ENCODE measurements at places on chromosomes 12 and 14.
A peak's percentile ranks its signal among the peaks of the same experiment; 100 is the strongest.

DNA sequence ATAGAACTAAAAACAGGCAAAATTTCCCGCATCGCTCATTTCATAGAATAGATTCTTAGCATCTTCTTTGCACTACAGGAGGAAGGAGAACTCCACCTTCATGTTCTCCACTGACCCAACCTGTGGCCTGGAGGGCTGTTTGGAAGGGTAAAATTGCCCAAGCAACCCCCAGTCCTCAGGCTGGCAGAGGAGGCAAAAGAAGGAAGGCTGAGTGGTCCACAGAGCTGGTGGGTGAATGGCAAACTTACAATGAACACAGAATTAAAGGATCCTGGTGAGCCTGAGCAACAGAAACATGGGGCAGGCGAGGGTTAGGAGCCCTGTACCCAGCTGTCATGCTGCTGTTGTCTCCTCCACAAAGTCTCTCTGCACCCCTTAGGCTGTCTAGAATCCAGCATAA lies 25.1 kb downstream of the SENP1 start:
- H3K27ac ChIP-seq = no peak overlapping the region
- no peaks in the 10 kb centered on the region for H3K36me3 ChIP-seq
- DNase-seq = no peak
- H3K4me3 ChIP-seq = no peak overlapping the region

DNA sequence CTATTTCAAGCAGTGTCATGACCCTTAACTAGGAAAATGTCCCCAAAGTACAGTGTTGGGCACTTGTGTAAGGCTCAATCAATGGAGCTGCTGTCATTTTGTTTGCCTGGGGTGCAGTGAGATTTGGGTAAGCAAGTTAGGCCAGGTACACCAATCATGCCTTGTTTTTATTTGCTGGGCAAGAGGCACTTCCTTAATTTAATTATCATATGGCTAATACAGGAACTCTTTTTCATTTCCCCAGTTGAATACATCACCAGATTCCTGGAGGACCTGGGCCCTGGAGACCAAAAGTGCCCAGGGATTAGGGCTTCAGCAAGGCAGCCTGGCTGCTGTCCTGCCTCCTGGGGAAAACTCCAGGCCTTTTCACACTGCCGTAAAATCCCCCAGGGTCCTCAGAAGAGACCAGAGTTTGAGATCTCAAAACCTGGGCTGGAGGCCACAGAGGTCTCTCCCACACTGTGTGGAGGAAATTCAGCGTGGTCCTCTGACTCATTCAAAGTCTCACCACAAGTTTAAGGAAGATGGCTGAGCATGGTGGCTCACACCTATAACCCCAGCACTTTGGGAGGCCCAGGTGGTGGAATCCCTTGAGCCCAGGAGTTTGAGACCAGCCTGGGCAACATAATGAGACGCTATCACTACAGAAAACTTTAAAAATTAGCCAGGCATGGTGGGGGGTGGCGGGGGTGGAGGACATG lies 28.4 kb upstream of the FOXN3 start:
- H3K4me3 ChIP-seq = no peak overlapping the region
- peak overlapping the region; percentile 51 for H3K27ac ChIP-seq
- no peak for DNase-seq
- H3K4me1 ChIP-seq = peaks cover 20% of the 10 kb centered on the region
- H3K36me3 ChIP-seq = no peaks in the 10 kb centered on the region

DNA sequence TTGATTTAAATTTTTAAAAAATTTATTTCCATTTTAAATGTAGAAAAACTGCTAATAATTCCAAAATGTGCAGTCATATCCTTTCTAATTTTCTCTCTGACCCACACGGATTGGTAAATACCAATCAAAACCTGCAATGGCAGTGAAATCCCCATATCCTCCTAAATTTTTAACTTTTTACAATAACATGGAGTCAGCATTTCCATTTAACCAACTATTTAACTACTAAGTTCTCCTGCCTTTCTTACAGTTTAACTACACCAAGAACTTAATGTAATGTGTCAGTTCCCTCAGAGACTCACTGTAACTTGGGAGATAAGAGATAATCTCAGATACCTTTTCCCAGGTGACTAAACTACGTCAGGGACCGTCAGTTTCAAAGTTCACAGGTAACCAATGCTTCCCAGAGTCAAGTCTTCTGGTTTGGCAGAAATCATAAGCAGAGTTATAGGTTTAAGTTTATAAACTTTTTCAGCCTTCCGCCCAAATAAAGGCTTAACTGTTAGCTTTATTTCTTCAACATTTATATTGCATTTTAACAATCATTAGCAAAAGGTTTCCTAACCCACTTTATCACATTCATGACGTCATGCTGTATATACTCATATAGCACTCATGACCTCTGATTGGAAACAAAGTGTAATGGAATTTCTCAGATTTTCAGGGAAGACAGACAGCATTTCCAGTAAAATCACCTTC lies 7.6 kb downstream of the KRAS start:
- peak; percentile 36 for DNase-seq
- H3K36me3 ChIP-seq = no peaks in the 10 kb centered on the region
- H3K4me3 ChIP-seq = no peak overlapping the region
- no peaks in the 10 kb centered on the region for H3K27me3 ChIP-seq
- H3K4me1 ChIP-seq = no peaks in the 10 kb centered on the region

- H3K27ac ChIP-seq = no peak overlapping the region
- peak; percentile 46 for DNase-seq
- no peaks in the 10 kb centered on the region for H3K36me3 ChIP-seq
- no peaks in the 10 kb centered on the region for H3K27me3 ChIP-seq
These were observed 32.0 kb downstream of the TC2N start for GRCh38 chr14:91835197-91835919.

GRCh38 chr12:128671528-128672042 lies 152.2 kb downstream of the SLC15A4 start:
- H3K4me3 ChIP-seq = no peak overlapping the region
- H3K27ac ChIP-seq = no peak overlapping the region
- peak; percentile 19 for DNase-seq
- no peaks in the 10 kb centered on the region for H3K36me3 ChIP-seq
- H3K4me1 ChIP-seq = no peaks in the 10 kb centered on the region

DNA sequence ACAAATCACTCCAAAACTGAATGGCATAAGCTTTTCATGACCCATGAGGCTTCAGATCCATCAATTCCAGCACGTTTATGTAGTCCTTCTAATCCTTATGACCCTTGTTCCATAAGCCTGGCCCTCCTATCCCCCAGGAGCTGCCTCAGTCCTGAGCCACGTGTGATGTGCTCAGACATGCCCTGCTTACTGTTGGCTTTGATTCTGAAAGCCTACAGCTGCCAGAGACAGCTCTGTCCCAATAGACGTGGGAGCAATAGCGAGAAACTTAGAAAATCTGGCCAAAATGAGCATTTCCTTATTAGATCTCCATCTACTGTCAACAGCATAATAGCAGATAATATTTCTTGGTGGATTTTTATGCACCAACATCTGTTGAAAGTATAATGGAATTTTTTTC lies 33.2 kb downstream of the DUSP6 start:
- no peaks in the 10 kb centered on the region for H3K36me3 ChIP-seq
- H3K4me1 ChIP-seq = peaks cover 2% of the 10 kb centered on the region
- no peaks in the 10 kb centered on the region for H3K27me3 ChIP-seq
- H3K27ac ChIP-seq = no peak overlapping the region
- H3K4me3 ChIP-seq = no peak overlapping the region
- DNase-seq = no peak
